ENCODE measurements at places on chromosomes 12 and 14.

- no peak for DNase-seq
Measured at GRCh38 chr12:102234599-102234998, 37.0 kb upstream of the PMCH start.

- no peak for DNase-seq
Measured at GRCh38 chr14:91292491-91292890, 48.0 kb upstream of the GPR68 start.

DNA sequence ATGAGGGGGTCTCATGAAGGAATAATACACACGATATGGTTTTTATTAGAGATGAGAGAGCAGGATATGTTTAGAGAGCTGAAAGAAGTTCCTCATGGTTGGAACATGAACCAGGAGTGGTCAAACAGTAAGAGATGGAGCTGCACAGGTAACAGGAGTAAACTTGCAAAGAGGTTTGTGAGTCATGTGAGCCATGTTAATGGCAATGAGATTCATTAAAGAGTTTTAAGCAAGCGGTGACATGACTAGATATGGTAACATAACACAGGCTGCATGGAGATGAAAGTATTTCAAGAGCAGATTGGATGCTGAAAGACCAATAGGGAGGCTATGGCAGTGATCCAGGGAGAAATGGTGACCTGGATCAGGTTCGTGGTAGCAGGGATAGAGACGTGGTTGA is 62.6 kb upstream of the SSTR1 start:
- no peak for DNase-seq

GRCh38 chr12:128729628-128730121 is 94.1 kb downstream of the SLC15A4 start:
- no peak for DNase-seq

DNA sequence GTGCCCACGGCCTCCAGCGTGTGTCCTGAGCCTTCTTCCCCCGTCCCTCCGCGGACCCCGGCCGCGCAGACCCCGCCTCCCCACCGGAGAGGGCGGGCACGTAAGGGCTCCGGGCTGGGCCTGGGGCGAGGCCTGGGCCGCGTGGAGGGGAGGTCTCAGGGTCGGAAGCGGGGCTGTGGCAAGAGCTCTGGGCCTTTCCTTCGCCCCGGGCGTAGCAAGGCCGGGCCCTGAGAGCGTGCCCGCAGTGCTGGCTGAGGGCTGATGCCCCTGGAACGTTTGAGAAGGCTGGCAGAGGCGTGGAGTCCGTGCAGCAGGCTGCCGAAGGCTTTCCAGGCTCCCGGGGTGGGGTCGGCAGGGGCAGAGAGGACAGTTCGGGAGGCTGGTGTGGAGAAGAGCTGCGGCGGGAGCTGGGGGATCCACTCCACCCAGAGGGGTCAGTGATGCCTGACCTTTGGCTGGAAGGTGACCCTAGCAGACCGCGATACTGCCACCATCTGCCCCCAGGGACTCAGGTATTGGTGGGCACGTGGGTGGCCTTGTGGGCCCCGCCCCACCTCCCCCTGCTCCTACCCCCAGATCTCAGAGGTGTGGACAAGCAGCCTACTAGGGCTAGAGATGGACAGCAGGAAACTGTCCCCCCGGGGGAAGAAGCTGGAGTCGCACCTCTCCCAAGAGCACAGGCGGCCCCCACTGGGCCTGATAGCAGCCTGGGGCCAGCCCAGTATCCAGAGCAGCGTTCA is 558 bp downstream of the TEX22 start:
- DNase-seq: peak; percentile 22

GRCh38 chr12:46103559-46104383 is 113.4 kb upstream of the SCAF11 start:
- no peak for DNase-seq

GRCh38 chr12:48118284-48118871 is 786 bp upstream of the PFKM start:
- DNase-seq: no peak

DNA sequence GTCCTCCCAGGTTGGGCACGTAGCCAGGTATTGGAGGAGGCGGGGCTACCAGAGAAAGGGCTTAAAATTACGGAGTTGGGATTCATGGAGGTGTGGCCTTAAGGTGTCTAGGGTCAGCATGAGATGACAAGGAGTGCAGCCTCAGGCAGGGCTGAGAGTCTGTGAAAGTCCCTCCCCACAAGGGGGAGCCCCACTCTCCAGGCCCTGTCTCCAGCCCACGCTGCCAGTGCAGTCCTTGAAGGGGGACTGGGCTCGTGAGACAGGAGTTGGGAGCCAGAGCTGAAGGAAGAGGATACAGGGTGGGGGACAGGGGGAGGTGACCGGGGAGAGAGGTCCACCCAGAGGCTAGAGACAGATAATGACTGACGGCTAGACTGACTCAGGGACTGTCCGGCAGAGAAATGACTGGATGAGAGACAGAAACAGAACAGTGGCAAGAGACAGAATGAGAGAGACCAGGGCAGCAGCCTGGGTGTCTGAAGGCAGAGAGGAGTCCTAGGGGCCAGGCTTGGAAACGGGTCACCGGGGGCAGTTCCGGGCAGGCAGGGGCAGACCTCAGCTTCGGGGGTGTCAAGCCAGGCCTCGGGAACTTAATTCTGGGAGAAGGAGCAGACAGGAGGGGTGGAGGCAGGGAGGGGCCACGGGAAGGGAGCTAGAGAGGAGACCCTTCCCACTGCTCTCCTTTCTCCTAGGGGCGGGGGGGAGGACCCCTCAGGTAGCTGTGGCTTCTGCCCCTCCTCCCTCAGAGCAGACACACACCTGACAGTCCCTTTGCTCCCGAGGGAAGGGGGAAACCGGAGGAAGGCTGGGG is 970 bp downstream of the CDH24 start:
- DNase-seq: peak; percentile 68

DNA sequence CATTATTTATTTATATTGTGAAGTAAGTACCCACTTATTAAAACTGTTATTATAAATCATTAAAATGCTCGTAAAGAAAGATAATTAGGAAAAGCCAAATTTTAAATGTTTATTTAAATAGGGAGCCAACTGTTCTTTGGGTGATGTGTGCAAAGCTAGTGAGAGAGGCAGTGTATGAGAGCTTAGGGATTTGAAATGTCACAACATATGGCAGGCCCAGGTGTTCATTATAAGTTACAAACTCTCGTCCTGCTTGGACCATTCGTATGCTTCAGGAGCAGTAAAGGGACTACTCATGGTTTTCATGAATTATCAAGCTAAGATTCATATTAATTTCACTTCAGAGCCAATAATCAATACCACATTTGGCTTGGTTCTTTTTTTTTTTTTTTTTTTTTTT is 154.5 kb downstream of the TGFB3 start:
- no peak for DNase-seq

DNA sequence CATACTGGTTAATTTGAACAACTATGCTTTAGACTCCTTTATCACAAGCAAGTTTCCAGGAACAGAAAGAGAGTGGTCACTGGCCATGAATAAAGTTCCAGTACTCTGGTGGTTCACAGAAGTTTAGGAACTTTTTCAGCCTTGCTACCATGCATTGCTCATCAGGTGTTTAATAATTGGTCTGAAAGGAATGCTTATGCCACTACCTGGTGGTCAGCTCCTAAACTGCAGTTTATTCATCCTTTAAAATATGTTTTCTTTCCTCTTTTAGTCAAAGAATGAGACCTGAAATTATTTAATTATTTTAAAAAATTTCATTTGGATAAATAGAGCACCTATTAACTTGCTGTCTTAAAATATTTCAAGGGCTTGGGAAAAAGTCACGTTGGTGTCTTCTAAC is 260.1 kb upstream of the OR4E1 start:
- DNase-seq: peak; percentile 12

GRCh38 chr12:73950507-73950906 is 587.1 kb upstream of the ATXN7L3B start:
- no peak for DNase-seq

GRCh38 chr12:122454739-122455138 is 32.3 kb upstream of the CLIP1 start:
- no peak for DNase-seq

- no peak for DNase-seq
Measured at GRCh38 chr14:61341275-61342206, 20.2 kb downstream of the PRKCH start.

DNA sequence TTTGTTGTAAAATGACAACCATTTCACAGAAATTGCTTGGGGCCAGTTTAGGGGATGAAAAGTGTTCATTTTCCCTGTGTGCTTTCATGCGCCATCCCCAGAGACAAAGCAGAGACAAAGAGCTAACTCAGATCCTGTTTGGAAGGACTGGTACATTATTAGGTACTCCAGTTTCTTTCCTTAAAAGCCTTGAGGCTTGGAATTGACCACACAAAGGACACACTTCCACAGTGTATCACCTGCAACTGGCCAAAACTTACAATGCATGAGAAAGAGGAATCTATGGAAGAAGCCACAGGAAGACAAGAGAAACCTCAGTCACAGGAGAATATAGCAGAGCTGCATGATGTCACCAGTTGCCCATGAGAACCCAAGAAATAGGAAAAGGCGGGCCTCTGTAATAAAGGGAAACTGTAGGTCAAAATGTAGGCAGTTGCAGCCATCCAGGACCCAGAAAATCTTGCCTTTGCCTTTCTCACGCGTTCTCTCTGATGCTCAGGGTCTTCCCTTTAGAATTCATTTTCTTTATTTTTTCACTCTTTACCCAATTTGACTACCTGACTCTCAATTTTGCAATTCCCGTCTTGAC is 339.0 kb downstream of the RMST start:
- no peak for DNase-seq

DNA sequence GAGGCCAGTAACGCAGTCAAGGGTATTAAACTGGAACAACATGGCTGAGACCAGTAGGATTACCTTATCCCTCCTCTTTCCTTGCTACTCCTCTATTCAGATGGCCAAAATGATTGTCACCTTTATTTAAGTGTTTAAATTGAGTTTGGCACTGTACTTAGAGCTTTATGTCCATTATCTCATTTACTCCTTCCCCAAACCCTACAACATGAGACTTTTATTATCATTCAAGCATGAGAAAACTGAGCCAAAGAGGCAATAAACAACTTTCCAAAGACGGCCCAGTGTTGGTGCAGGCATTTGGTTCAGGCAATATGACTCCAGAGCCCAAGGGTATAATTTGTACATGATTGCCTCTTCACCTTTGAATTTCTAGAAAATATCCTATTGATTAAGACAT is 370.9 kb upstream of the KITLG start:
- DNase-seq: no peak

GRCh38 chr12:71790331-71790730 is 35.7 kb downstream of the RAB21 start:
- no peak for DNase-seq

- no peak for DNase-seq
Measured at GRCh38 chr12:28536088-28536487, 345.8 kb downstream of the CCDC91 start.

- DNase-seq: no peak
Measured at GRCh38 chr12:28938056-28938455, 211.0 kb upstream of the FAR2 start.

- no peak for DNase-seq
Measured at GRCh38 chr14:84961637-84962036, 568.3 kb upstream of the FLRT2 start.

- DNase-seq: no peak
Measured at GRCh38 chr12:96425321-96425720, 25.1 kb upstream of the CDK17 start.

GRCh38 chr12:24414480-24414879 is 465.0 kb upstream of the SOX5 start:
- no peak for DNase-seq

- DNase-seq: no peak
Measured at GRCh38 chr12:130552483-130552996, 163.6 kb downstream of the RIMBP2 start.

GRCh38 chr14:97457575-97458085 is 660.4 kb downstream of the VRK1 start:
- DNase-seq: no peak

- DNase-seq: no peak
Measured at GRCh38 chr14:36300337-36300736, 20.1 kb downstream of the MBIP start.

DNA sequence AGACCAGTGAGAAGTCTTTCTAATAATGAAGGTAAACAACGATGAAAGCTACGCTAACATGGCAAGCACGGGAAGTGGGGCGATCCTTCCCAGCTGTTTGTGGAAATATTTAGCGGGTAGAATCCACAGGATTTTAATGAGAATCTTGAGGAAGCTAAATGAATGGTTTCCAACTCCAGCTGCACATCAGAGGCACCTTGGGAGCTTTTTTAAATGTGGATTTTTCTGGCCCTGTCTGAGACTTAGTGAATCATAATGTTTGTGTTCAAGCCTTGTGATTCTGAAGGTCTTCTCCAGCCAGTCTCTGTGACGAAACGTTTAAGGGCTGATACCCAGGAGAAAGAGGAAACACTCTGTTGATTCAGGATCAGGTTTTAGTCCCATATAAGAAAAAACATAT is 169.8 kb downstream of the CAPZA3 start:
- DNase-seq: no peak

- DNase-seq: no peak
Measured at GRCh38 chr12:91044586-91044985, 13.2 kb downstream of the KERA start.

GRCh38 chr12:7075939-7076338 is 15.4 kb downstream of the C1S start:
- no peak for DNase-seq

DNA sequence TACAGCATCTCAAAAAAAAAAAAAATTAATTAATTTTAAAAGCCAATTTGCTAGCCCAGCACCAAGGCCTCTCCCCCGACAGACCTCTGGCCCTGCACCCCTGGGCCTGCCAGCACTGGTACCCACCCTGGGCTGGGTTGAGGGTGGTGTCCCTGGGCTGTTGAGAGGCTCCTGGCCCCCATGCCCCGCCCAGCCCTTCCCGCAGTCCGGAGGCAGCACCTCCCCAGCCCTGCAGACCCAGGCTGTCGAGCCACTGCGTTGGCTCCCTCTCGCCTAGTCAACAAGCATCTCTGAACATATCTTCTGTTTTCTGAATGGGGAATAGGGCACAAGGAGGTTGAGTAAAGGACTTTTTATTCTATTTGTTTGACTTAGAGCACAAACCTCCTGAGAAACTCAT is 87.1 kb downstream of the FBXL14 start:
- DNase-seq: no peak

- DNase-seq: no peak
Measured at GRCh38 chr12:54385251-54385914, 850 bp upstream of the ZNF385A start.

DNA sequence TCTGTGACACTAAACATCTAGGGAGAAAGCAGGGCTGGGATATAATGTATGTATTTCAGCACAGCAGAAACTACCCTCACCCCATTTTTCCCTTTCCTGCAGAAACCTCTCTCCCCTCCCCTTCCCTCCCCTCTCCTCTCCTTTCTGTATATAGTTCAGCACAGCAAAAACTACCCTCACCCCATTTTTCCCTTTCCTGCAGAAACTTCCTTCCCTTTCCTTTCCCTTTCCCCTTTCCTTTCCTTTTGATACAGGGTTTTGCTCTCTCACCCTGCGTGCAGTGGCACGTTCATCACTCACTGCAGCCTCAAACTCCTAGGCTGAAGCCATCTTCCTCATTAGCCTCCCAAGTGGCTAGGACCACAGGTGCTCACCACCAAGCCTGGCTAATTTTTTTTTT is 2.1 kb downstream of the PMEL start:
- DNase-seq: no peak

Data from CD4-positive, alpha-beta T cell treated with Interleukin-6 at 100 ng/mL for 8 hours (primary cell).